ENCODE measurements at places on chromosomes 16 and 17. TPM values are rescaled to one million over a fixed set of nuclear protein-coding genes. Genes with fewer than 3 reads are reported as not detected.
A peak's percentile ranks its signal among the peaks of the same experiment; 100 is the strongest.

GRCh38 chr16:82715833-82716232 is 89.1 kb downstream of the CDH13 start:
- no peak overlapping the region for H3K4me3 ChIP-seq
- H3K4me1 ChIP-seq: peaks cover 14% of the 10 kb centered on the region
- no peak overlapping the region for H3K27ac ChIP-seq
- H3K36me3 ChIP-seq: no peaks in the 10 kb centered on the region
- DNase-seq: no peak

DNA sequence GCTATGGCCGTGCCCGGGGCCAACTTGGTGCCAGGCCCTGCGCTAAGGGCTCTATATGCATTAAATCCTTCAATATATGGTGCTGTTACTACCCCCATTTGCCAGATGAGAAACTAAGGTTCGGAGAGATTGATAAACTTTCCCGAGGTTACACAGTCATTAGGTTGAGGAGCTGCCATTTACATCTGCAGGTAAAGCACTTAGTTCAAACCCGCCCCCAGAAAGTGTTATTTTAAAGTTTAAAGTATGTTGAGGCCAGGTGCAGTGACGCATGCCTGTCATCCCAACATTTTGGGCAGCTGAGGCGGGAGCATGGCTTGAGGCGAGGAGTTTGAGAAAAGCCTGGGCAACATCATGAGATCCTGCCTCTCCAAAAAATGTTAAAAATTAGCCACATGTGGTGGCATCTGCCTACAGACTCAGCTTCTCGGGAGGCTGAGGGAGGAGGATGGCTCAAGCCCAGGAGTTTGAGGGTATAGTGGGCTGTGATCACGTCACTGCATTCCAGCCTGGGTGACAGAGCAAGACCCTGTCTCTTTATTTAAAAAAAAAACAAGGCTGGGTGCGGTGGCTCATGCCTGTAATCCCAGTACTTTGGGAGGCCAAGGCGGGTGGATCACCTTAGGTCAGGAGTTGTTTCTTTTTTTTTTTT is 264.7 kb downstream of the PARN start:
- no peak for DNase-seq
- no peak overlapping the region for H3K27ac ChIP-seq
- H3K27me3 ChIP-seq: peaks cover 6% of the 10 kb centered on the region
- no peaks in the 10 kb centered on the region for H3K36me3 ChIP-seq
- H3K4me1 ChIP-seq: no peaks in the 10 kb centered on the region
- H3K4me3 ChIP-seq: no peak overlapping the region

The NKD1 gene
- polyA plus RNA-seq: 3.3 TPM

DNA sequence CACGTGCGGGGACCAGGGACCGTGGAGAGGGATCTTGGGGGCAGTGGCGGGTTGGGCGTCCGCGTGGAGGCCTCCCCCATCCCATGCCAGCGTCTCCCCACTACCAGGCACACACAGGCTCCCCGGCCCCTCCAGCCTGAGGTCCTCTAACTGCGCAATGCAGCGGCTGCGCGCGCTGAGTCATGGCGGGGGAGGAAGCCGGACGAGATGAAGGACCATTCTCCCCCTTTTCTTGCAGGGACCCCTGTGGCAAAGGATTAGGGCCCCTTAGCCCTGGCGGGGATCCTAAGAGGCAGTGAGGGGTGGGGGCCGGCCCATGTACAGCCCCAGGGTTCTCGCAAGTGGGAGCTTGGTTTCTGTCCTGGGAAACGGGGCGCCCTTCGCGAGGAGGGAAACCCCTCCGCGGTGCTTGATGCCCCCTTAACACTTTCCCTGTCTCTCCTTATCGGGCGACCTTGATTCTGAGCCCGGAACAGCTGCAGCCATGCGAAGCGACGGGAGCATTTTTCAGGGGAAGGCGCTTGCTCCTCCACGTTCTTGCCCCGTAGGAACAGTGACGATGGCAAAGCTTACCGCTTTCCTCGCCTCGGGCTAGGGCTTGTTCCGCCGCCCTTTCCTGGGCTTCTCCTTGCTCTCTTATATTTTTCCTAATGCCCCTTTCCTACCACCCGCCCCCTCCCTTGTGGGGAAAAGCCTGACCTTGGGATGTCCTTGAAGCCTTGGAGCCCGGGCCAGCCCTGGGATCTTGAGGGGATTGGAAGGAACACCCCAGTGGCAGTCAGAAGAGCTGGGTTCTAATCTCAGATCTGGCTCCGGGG is 592 bp downstream of the ALDOA start:
- peak; percentile 34 for DNase-seq
- peak overlapping the region; percentile 99 for H3K27ac ChIP-seq
- peak overlapping the region; percentile 96 for H3K4me3 ChIP-seq
- peaks cover 36% of the 10 kb centered on the region for H3K36me3 ChIP-seq
- peaks cover 9% of the 10 kb centered on the region for H3K4me1 ChIP-seq
- no peaks in the 10 kb centered on the region for H3K27me3 ChIP-seq

- H3K27ac ChIP-seq: no peak overlapping the region
- H3K4me3 ChIP-seq: no peak overlapping the region
- peak; percentile 21 for DNase-seq
- no peaks in the 10 kb centered on the region for H3K4me1 ChIP-seq
These were observed 81.5 kb downstream of the CA4 start for GRCh38 chr17:60231234-60231633.

DNA sequence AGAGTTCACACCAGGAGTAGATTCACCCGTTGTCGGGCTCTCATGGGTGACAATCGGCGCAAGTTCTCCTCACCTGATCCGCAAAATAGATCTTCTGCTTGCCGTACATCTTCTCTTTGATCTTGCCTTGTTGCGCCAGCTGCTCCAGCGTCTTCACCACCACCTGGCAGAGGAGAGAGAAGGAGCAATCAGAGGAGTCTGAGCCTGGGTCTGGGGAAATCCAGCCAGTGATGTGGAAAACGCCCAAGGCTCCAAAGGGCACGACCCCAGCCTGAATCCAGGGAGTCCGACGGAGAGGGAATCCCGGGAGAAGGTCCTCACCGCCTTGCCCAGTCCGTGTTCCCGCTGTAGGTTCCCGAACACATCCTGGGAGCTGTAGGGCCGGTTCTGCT is 393 bp downstream of the PSMC3IP start:
- peak overlapping the region; percentile 82 for H3K27ac ChIP-seq
- peaks cover 29% of the 10 kb centered on the region for H3K36me3 ChIP-seq
- no peaks in the 10 kb centered on the region for H3K27me3 ChIP-seq
- peak overlapping the region; percentile 23 for H3K4me3 ChIP-seq
- H3K4me1 ChIP-seq: no peaks in the 10 kb centered on the region

The MAP3K14 gene
- polyA plus RNA-seq: 6.4 TPM

DNA sequence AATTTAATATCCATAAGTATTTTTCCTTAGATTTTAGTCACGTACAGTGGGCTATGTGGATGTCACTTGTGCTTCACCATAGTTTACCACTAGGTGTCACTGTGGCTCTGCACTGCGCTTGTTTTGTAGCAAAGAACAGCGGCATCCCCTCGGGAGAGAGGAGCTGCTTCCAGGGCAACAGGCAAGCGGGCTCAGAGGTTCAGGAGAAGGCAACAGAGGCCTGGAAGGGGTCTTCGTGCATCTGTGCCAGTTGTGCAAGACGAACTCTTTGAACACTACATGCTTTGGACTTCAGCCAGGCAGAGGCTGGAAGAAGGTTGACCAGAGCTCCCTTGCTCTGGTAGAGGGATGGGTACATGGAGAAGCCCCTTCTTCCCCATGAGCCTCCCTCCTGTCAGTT is 20.6 kb downstream of the CYB561 start:
- no peak overlapping the region for H3K27ac ChIP-seq
- no peaks in the 10 kb centered on the region for H3K27me3 ChIP-seq
- no peak overlapping the region for H3K4me3 ChIP-seq

All from lung (tissue), 17 donors.